Spinal cord (tissue), 10 donors: ENCODE measurements at places on chromosomes 2 and 18. TPM values are rescaled to one million over a fixed set of nuclear protein-coding genes. Genes with fewer than 3 reads are reported as not detected.

PRKRA gene
- polyA plus RNA-seq: 92.5 TPM

PAIP2B gene
- polyA plus RNA-seq: 22.2 TPM

DAPL1 gene
- 1.1 TPM for polyA plus RNA-seq

SCYGR4 gene
- 0.57 TPM for polyA plus RNA-seq

SIX2 gene
- polyA plus RNA-seq: 0.16 TPM

CXCR1 gene
- not detected for polyA plus RNA-seq
